CD4-positive, alpha-beta T cell treated with Interleukin-6 for 4 hours (primary cell): ENCODE measurements at places on chromosomes 7 and 10.

DNA sequence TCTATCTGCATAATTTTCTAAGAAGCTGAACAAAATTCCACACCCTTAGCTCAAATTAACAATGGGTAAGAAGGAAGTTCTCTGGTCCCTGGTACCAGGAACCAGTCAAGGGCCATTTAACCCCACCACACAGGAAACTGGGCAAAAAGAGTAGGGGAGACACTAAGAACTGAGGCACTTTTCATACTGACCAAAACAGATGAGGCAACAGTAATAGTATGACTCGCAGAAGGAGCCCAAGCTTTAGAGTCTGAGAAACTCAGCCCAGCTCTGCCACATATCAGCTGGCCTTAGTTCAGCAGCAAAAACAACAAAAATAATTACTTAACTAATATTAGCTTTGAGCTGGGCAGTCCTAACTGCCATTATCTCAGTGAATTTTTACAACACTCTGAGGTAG lies 221.2 kb downstream of the FAM107B start:
- DNase-seq = no peak

- DNase-seq = no peak
Observed at GRCh38 chr7:92282930-92283329, 37.2 kb downstream of the ANKIB1 start.

GRCh38 chr7:70787286-70787685 lies 344.7 kb upstream of the GALNT17 start:
- no peak for DNase-seq

- no peak for DNase-seq
Observed at GRCh38 chr10:4725917-4726606, 99.9 kb upstream of the AKR1E2 start.

GRCh38 chr7:3112479-3113134 lies 68.9 kb upstream of the CARD11 start:
- DNase-seq = peak; percentile 28

- peak; percentile 25 for DNase-seq
Observed at GRCh38 chr7:65251851-65252620, 121.6 kb upstream of the ZNF92 start.

- DNase-seq = no peak
Observed at GRCh38 chr10:124705381-124705740, 38.8 kb downstream of the FAM53B start.

DNA sequence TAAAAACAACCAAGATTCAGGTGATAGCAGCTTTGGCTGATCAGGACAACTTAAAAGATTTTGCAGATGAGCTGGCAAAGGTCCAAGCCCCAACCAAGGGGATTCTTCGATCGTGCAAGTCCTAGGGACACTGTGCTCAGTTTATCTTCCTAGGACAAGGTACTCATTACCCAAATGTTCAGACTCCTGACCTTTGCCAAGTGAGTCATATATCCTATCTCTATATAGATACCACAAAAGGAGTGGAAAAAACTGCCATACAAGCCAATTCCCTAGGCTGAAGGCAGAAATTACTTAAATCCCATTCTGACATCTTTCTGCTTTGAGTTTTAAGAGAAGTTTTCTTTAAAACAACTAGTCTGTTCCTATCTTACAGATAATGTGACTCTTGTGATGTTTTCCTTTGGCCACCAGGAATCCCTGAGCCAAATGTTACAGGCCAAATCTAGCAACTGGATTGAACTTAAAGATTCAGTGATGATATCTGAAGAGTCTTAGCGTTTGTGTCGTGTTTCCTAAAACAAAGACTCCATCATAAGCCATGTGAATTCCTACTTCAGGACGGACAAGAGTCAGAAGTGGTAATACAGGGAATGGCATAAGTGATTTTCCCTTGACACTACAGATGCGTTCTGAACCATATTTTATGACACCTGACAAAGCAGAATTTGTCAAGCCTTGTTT lies 142.6 kb upstream of the ASAH2 start:
- DNase-seq = no peak
